ENCODE measurements at places on chromosomes 12 and 14.
A peak's percentile ranks its signal among the peaks of the same experiment; 100 is the strongest.

- DNase-seq: no peak
These were observed 875 bp downstream of the IRAK3 start for GRCh38 chr12:66189889-66190288.

DNA sequence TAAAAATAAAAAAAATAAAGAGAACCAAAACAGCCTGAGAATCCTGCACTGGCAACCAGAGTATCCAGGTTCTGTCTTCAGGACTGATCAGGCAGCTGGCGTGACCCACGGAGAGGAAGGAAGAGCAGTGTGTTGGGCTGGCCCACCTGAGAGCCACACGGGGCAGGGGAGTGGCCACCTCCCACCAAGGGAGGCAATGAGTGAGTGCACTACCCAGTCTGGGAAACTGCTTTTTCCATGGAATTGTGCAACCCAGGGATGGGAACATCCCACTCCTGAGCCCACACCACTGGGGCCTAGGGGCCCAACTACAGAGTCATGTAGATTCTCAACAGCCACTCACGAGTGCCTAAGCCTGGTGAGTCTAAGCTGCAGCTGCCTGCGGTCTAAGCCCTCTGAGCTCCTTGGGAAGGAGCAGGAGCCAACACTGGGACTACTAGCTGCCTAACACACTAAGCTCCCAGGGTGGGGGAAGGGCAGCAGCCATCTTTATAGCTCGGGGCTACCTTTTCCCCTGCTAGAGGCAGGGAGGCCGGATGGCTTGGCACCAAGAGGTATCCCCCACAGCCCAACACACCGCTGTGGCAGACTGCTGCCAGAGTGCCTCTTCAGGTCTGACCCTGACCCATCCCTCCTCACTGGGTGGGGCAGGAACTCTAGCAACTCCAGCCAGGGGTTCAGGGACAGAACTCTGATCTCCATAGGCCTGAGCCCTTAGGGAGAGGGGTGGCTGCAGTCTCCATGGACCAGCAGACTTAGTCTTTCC, 610.9 kb downstream of the RERGL start:
- DNase-seq: no peak

DNA sequence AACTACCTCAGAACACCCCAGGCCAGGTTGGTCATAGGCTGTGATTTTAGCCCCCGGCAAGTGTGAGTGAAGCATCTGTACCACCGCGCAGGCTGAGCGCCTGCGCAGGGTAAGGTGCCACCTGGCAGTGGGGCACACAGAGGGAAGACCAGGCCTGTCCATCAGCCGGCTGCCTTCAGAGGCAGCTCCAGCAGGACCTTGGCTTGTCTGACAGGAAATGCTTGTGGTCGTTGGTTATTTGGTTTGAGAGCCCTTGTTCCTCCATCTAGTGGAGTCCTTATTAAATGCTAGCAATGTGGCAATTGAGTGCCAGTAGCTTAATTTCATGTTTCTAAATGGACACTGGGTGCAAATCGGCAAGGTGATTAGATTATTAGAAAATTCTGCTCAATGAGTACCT, 27.5 kb downstream of the SLC25A29 start:
- DNase-seq: no peak

GRCh38 chr12:78036874-78037273, 206.2 kb downstream of the NAV3 start:
- no peak for DNase-seq

- DNase-seq: no peak
These were observed 98.1 kb downstream of the NCOR2 start for GRCh38 chr12:124469193-124469888.

GRCh38 chr14:86723254-86723624, 1193.3 kb downstream of the FLRT2 start:
- no peak for DNase-seq

GRCh38 chr14:30966415-30967363, 58.8 kb upstream of the AP4S1 start:
- DNase-seq: no peak

DNA sequence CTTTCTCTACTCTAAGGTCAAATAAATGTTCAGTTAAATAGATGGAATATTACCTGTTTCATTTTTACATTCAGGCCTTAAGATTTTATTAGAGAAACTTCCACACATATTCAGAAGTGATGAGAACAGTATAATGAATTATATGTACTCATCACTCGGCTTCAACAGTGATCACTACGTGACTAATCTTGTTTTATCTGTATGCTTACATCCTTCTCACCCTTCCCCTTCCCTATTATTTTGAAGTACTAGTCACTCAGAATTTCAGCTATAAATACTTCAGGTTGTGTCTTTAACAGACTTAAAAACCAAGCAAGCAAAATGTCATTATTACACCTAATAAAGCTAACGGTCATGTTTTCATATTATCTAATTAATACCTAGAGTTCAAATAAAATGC, 34.9 kb downstream of the ETV6 start:
- no peak for DNase-seq

- DNase-seq: peak; percentile 85
These were observed at the start of gene TNS2 for GRCh38 chr12:53049571-53050318. TSS of gene TNS2 (plus strand) at chr12:53050065. CDS start at chr12:53050186, 121 bp downstream.

DNA sequence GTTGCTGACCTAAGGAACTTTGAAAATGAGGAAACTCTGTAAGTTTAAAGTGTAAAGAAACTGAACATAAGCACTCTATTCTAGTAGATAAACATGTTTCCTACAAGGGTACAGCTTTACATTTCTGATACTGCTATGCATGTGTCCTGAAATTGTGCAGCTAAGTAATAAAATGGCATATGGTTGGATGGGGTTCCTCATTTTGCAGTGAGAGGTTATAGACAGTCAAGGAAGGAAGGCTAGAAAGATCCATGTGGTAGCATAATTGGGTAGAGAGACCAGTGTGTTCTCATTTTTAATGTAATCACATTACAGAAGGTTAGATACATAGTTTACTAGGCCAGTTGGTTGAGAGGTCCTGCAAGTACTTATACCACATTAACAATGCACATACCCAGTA, 477.0 kb downstream of the TMEM121 start:
- DNase-seq: no peak

DNA sequence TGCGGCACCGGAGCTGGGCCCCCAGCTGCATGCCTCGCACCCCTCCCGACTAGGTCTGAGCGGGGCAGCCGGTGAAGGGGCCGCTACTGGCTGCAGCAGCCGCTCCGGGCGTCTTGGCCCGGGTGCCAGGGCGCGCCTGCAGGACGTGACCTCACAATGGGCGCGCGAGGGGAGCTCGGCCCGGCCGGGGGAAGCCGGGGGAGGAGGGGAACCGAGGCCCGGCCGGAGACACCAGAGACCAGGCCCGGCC, 353 bp downstream of the BAG5 start:
- DNase-seq: no peak

DNA sequence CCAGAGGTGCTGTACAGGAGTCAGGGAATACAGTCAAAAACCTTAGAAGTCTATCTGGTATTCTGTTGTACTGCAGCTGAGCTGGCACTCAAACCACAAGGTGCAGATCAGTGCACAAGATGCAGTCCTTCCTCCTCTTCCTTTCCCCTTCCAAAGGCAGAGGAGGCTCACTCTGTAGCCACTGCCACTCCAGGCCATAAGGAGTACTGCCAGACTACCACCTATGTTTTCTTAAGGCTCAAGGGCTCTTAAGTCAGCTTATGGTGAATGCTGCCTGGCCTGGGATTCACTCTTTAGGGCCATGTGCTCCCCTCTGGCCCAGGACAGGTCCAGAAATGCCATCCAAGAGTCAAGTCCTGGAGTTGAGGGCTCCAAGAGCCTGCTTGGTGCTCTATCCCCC, 200.3 kb downstream of the CRADD start:
- DNase-seq: no peak

- no peak for DNase-seq
These were observed 153.1 kb downstream of the TMEM117 start for GRCh38 chr12:43988838-43989560.
